ENCODE measurements at places on chromosomes 2 and 18. TPM values are rescaled to one million over a fixed set of nuclear protein-coding genes. Genes with fewer than 3 reads are reported as not detected.
A peak's percentile ranks its signal among the peaks of the same experiment; 100 is the strongest.

The CD8B2 gene
- 0.10 TPM for total RNA-seq

The CBLN2 gene
- total RNA-seq = 2.0 TPM

The TMEFF2 gene
- 1.1 TPM for total RNA-seq

The FAM168B gene
- 53.3 TPM for total RNA-seq

The NGEF gene
- 3.9 TPM for total RNA-seq

The PAIP2B gene
- 14.3 TPM for total RNA-seq

DNA sequence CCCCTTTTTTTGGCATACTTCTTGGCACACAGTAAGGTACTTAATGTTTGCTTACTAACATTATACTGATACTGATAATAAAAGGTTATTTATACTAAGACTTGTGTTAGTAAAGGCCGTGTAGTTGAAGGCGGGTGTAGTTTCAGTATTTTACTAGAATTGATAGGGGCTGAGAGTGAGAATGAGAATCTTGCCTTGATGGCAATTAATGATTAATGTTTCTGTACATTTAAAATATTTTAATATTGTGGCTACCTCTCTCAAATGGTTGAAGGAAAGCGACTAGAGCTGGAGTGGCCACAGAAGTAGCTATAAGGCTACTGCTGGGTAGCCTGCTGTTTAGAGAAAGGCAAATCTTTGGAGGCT lies 29.3 kb downstream of the PELI1 start:
- no peak for DNase-seq

GRCh38 chr18:425106-425745 lies 75.3 kb downstream of the COLEC12 start:
- no peak for DNase-seq

GRCh38 chr2:69067866-69068265 lies 54.9 kb downstream of the ANTXR1 start:
- no peak for DNase-seq

DNA sequence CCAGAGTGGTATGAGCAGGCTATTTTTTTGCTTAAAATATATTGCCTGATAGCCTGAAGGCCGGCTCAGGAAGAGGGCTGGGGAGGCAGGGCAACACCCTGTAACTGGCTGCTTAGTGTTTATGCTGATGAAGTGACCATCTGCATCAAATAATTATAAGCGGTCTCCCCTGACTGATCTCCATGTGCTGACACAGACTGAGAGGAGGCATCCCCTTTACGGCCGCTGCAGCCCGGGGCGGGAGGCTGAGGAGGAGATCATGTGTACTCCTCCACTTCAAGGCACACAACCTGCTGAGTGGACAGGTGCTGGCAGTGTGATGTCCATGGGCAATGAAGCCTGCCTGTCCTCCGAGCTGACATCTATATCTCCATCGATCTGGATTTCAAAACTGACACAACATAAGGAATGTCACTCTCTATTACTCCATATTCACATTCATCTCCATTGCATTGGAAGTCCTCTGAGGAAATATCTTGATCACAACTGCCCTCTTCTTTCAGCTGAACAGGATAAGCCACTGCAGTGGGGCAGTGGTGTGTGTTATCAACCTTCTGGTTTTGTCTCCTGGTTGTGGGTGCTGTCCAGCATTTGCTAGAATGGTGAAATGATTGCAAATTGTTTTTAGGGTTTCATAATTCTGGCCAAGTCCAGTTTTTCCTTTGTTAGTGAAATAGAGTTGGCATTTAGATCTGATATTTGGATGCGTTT lies 143.5 kb downstream of the AQP4 start:
- DNase-seq = no peak

DNA sequence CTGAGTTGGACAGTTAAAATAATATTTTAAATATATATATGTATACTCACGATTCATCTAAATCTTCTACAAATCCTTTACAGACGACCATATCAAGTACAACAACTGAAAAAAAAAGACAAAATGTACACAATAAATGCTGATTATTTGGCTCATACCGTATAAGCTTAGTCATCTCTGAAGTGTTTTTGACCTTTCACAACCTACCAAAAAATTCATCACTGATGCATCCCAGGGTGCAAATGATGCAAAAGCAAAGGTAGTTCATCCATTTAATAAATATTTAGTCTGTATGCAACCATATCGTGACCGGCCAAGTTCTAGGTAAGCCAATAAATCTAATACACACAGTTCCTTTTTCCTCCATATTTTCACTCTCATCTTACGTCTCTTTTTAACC lies 1.1 kb downstream of the TMX3 start:
- DNase-seq = no peak

DNA sequence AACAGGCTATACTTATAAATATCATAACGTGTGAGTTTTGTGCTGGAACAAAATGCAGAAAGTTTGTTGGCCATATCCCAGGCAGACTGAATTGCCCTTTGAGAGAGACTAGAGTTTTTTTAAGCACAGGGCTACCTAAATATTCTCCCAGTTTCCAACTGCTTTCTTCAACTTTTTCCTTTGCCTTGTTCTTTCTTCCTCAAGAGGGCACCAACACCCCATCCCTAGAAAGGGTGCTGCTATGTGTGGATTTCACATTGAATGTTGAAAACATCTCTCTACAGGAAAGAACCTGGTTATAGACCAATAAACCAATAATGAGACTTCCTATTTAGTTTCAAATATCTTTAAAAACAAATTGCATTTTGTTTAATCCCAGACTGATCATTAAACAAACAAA lies 87.9 kb downstream of the ICOS start:
- DNase-seq = peak; percentile 32

DNA sequence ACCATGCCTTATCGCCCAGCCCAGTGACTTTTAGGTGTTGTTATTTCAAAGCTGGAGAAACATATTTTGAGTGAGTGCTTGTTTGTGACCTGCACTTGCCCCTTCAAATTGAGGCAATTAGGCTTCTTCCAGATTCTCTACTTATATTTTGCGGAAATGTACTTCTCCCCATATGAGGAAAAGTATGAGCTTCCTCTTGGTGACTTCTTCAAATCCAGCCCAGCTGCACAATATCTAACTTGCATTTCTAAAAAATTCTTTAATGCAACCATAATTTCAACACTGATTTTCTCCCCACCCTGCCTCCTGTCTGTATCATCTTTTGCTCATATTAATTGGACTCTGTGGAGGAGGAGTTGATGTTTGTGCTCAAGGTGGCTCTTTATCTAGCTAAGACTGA lies 391.2 kb upstream of the POU3F3 start:
- DNase-seq = no peak

GRCh38 chr2:51084750-51085149 lies 52.8 kb upstream of the NRXN1 start:
- DNase-seq = no peak

- peak; percentile 78 for DNase-seq
Measured at GRCh38 chr2:202375033-202375608, 1.0 kb upstream of the BMPR2 start.

- no peak for DNase-seq
Measured at GRCh38 chr2:99860720-99861375, 281.5 kb downstream of the AFF3 start.

GRCh38 chr2:86808315-86809161 lies 17.8 kb upstream of the CD8A start:
- peak; percentile 73 for DNase-seq

DNA sequence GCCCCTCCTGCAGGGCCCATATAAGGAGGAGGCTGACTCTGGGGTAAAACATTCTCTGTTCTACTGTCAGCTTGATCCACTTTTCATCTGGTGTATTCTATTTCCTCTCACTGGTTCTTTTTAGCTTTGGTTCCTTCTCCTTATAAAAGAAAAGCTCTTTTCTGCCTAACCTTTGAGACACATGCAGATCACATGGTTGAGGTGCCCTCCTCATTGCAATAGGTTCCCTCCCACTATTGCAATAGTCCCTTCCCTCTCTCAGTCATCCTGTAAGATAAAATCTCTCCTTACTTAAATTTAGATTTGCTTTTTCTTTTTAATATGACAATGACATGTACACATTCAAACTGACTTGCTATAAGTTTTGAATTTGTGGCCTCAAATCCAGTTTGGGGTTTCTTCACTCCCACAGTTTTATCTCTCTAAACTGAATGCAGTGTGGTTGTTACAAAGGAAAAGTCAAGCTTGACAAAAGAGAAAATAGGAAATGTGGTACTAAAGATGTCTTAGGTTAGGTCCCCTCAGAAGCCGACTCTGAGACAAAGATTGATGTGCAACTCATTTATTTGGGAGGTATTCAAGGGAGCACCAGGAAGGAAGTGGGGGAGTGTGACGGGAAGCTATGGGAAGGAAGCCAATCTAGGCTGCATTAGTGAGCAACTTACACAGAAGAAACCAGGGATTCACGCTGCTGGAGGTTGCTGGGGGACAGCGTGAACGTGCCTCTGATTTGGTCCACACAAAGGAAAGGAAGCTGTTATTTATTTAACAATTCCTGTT lies 127.6 kb upstream of the LINC00305 start:
- DNase-seq = no peak

- DNase-seq = no peak
Measured at GRCh38 chr2:213164263-213164662, 12.9 kb upstream of the IKZF2 start.

DNA sequence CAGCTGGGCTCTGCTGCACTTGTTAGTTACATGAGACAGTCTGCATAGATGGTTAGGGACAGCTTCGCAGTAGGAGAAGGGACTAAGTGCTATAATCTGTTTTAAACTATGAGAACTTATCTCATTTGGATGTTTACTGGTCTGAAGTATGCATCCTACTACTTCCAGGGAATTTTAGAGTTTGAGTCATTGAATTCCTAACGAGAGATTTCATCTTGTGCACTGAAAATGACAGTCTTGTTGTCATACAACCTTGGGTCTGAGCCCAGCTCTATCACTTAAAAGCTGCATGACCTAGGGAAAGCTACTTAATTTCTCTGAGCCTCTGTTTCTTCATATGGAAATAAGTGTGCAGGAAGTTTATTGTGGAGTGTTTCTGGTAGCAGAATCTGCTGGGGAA lies 78.4 kb downstream of the TRIM43 start:
- no peak for DNase-seq

DNA sequence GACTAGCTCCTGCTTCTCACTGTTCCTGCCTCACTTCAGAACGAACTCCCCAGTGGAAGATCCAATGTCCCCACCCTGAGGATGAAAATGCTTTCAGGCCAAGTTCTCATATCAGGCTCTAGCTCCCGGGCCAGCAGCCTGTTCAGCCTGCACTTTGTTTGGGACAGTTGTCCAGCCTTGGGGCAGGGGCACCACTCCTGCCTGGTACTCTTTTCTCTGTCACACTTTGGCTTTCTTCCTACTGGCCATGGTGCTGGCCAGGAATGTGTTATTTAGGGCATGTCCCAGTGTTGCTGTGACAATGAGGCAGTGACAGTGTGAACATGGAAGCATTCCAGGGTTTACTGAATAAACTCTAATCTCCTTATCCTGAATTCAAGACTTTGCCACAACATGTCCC lies 154.1 kb downstream of the GALNT14 start:
- DNase-seq = no peak

DNA sequence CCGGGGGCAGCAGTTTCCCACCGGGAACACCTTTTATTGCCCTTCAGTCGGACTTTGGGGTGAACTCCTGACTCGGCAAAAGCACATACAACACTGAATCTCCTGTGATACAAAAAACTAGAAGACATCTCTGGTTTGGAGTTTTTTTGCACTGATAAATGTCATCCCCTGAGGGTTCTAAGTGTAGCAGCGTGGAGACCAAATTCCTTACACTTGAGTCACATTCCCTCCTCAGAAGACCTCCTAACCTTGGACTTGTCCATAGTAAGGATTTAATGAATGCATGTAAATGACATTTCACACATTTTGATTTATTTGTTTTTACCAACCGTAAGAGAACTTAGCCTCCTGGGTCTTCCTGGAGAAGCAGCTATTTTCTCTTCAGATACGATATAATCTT lies 54.0 kb upstream of the GPR45 start:
- DNase-seq = no peak

Measured in skin of body (tissue), 3 donors.